ENCODE measurements at places on chromosomes 13 and 19. TPM values are rescaled to one million over a fixed set of nuclear protein-coding genes. Genes with fewer than 3 reads are reported as not detected.

The SUPT5H gene
- 75.9 TPM for total RNA-seq

The GPALPP1 gene
- 22.6 TPM for total RNA-seq

The LILRB5 gene
- total RNA-seq: under 0.01 TPM

The PTPRH gene
- total RNA-seq: under 0.01 TPM

The RUBCNL gene
- total RNA-seq: 1.6 TPM

The EMC10 gene
- 80.0 TPM for total RNA-seq

The CPT1C gene
- total RNA-seq: 0.54 TPM

The NLRP7 gene
- not detected for total RNA-seq

The C19orf67 gene
- not detected for total RNA-seq

The MCF2L gene
- total RNA-seq: 3.2 TPM

The ZNF208 gene
- total RNA-seq: 1.3 TPM

GRCh38 chr13:39402221-39402970, 200.6 kb downstream of the LHFPL6 start:
- DNase-seq: no peak

- DNase-seq: peak; percentile 17
Observed at GRCh38 chr19:57664269-57665127, 4.2 kb upstream of the ZSCAN4 start.

GRCh38 chr13:49938314-49938713, 2.2 kb upstream of the SPRYD7 start:
- DNase-seq: no peak

- DNase-seq: no peak
Observed at GRCh38 chr19:10740798-10741197, 22.9 kb downstream of the DNM2 start.

GRCh38 chr13:98216711-98217285, 39.7 kb upstream of the RNF113B start:
- no peak for DNase-seq

- no peak for DNase-seq
Observed at GRCh38 chr13:20151612-20152011, 9.2 kb downstream of the GJA3 start.

- DNase-seq: no peak
Observed at GRCh38 chr13:69856331-69856730, 251.3 kb upstream of the ATXN8OS start.

- peak; percentile 56 for DNase-seq
Observed at GRCh38 chr19:54430306-54431254, 15.3 kb downstream of the TTYH1 start.

GRCh38 chr13:33879118-33879517, 61.2 kb downstream of the RFC3 start:
- no peak for DNase-seq

DNA sequence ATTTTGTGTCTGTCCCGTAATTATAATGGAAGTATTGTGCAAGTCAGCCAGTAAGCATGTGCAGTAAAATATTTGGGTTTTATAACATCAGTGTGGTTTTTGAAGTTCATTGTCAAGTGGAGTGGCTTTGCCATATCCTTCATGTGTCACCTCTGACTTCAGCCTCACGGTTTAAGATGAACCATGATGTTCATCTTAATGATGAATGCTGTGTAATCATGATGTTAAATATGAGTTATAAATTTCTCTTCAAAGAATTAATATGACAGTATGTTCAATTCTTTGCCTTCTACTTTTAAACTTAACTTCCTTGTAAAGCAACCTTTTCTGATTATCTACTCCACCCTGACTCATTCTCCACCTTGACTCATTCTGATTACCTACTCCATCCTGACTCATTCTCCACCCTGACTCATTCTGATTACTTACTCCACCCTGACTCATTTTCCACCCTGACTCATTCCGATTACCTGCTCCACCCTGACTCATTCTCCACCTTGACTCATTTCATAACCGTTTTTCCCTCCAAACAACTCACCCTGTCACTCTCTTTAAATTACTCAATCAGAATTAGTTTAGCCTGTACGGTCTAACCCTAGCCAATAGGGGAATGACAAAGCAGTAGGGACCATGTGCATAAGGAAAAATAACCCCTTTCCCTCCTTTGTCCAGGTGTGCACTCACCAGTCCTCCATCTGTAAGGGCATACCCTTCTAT, 50.3 kb upstream of the ANKRD10 start:
- DNase-seq: no peak

- no peak for DNase-seq
Observed at GRCh38 chr13:48942131-48942530, 33.6 kb upstream of the FNDC3A start.

DNA sequence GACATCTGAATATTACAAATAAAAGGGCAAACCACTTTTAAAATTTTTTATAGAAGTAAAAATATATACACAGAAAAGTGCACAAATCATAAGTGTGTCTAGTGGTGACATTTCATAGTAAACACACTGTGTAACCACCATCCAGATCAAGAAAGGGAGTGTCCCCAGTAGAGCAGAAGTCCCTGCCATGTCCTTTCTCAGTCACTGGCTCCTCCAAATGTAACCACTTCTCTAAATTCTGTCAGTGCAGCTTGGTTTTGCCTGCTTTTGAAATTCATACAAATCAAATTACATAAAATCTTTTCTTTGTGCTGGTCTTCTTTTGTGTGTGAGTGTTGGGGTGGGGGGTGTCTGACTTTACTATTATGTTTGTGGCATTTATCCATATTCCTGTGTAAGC, 116.5 kb downstream of the RBM26 start:
- no peak for DNase-seq

DNA sequence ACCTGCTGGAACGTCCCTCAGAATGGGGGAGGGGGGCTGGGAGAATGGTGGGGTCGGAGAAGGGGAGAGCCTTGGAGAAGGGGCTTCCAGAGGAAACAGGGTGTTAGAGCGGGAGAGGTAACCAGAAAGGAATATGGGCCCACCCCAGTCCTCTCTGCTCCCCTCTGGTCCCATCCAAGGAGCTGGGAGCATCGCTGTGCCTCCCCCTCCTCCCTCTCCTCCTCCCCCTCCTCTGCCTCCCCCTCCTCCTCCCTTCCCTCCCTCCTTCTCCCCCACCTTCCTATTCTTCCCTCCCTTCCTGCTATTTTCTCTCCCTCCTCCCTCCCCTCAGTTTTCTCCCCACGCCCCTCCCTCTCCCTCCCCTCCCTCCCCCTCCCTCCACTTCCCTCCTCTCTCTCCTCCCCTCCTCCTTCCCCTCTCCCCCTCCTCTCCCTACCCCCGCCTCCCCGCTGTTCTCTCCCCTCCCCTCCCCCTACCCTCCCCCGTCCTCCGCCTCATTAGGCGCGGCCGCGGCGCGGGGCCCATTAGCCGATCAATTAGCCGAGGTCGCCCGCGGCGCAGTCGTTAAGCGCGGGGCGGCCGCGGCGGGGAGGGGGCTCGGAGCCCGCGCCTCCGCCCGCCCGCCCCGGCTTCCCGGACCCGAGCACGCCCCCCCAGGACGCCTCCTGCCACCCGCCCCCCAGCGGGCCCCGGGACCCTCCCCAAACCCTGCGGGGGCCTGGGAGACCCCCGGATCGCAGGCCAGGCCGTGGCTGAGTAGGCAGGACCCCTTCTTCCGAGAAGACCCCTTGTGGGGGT, 15.4 kb downstream of the TLE5 start:
- DNase-seq: no peak

- no peak for DNase-seq
Observed at GRCh38 chr13:48831248-48831647, 144.5 kb upstream of the FNDC3A start.

GRCh38 chr13:51921790-51922740, 60.3 kb downstream of the CCDC70 start:
- DNase-seq: no peak

DNA sequence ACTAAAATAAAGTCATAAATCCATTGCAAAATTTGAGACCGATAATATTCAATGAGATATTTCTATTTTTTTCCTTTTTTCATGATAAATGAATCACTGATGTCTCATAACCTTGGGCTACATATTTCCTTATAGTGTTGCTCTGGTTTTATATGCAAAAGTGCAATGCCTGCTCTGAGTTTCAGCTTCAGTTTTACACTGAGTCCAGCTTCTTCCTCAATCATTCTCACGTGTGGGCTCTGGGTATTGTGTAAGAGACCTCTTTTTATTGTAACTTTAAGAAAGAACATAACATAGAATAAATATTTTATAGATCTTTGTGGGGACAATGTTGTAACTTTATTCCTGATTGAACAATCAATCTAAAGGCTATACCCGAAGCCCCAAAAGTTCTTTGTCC, 280.2 kb upstream of the EDNRB start:
- no peak for DNase-seq

All from hematopoietic multipotent progenitor cell (in vitro differentiated cells).